ENCODE measurements at places on chromosomes 3 and 15.

DNA sequence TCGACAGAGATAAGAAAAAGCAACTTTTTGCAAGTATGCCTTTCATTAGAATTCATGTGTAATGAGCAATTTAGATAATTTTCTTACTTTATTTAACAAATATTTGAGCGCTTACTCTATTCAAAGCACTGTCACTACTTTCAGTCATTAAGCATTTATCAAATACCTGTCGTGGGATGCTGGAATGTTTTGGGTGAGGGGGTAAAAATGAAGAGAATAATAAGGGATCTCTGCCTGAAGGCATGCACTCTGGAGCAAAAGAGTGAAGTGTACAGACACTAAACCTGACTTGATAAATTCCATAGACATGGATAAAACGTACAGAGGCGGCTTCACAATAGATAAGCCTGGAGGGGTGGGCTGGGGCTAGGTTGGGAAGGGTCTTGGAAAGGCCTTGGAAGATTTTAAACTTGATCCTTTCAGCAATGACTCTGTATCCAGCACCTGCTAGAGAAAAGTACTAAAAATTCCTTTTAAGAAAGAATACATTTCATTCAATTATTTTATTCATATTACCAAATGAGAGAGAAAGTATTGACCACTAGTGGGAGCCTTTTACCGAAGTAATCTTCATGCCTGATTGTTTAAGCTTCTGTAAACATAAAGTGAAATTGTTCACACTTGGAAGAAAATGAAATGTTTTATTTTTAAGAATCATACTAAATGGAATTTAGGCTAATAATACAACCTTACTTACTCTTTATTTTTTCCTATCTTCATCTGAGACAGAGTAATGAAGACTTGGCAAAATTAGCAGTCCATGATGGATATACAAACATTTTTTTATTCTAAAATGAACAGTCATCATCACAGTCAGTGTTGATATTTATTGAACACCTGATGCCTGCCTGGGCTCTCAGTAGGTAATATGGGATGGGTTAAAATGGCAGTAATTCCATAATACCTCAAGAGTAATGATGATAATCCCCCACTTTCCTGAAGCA lies 113.2 kb downstream of the PPP2R3A start:
- no peak for DNase-seq

- DNase-seq = no peak
These were observed 54.3 kb downstream of the AAGAB start for GRCh38 chr15:67199881-67200763.

DNA sequence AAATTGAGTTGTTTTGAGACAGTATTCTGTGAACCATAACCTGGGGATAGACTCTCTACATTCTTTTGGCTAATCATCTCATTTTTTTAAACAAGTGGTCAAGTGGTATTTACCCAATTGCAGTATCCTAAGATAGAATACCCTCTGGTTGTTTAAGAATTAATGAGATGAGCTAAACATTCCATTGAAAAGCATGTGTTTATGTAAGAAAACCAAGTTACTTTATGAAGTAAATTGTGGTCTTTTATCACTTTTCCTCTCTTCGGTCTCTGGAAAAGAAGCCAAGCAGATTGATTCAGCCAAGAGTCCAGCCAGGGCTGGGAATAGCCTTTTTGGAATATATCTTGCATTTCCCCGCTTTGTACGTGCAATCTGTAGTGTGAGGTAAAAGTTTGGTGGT lies 185.7 kb upstream of the TOPAZ1 start:
- DNase-seq = no peak

DNA sequence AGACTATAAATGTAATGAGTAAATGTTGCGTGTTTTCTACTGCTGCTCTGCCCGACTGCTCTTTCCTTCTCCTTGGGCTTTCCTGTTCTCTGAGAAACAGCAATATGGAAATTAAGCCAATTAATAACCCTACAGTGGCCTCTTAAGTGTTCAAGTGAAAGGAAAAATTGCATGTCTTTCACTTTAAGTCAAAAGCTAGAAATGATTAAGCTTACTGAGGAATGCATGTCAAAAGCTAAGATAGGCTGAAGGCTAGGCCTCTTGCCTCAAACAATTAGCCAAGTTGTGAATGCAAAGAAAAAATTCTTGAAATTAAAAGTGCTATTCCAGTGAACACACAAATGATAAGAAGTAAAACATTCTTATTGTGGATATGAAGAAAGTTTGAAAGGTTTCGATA lies 55.0 kb downstream of the ATP2C1 start:
- no peak for DNase-seq

DNA sequence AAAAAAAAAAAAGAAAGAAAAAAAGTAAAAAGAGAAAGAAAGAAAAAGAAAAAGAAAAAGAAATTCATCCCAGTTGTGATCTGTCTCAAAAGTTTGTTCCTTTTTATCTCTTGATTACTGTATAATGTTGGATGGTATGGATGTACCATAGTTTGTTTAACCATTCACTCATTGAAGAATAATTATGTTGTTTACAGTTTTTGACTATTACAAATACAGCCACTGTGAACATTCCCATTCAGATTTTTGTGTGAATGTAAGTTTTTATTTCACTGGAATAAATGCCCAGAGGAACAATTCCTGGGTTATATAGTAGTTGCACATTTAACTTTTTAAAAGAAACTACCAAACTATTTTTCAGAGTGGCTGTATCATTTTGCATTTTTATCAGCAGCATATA lies 10.3 kb upstream of the CCR8 start:
- DNase-seq = no peak

DNA sequence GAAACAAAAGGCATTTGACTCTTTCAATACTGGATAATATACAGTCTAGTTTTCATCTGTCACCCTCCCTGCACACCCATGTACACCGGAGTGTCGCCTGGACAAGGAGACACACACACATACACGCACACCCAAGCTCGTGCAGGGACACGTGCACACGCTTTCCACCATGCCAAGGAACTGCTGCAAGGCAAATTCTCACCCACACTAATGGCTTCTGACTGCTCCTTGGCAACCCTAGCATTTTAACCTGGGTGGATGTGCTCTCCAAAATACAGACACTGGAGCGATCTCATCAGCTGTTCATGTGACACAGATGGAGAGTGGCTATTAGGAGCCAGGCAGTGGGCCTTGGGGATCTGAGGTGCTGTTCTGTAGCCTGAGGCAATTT lies 61.6 kb downstream of the MEIS2 start:
- no peak for DNase-seq

- DNase-seq = no peak
These were observed 18.7 kb upstream of the ZXDC start for GRCh38 chr3:126494204-126494969.

- DNase-seq = peak; percentile 89
These were observed 7.5 kb upstream of the TRIM69 start for GRCh38 chr15:44728576-44729407.

DNA sequence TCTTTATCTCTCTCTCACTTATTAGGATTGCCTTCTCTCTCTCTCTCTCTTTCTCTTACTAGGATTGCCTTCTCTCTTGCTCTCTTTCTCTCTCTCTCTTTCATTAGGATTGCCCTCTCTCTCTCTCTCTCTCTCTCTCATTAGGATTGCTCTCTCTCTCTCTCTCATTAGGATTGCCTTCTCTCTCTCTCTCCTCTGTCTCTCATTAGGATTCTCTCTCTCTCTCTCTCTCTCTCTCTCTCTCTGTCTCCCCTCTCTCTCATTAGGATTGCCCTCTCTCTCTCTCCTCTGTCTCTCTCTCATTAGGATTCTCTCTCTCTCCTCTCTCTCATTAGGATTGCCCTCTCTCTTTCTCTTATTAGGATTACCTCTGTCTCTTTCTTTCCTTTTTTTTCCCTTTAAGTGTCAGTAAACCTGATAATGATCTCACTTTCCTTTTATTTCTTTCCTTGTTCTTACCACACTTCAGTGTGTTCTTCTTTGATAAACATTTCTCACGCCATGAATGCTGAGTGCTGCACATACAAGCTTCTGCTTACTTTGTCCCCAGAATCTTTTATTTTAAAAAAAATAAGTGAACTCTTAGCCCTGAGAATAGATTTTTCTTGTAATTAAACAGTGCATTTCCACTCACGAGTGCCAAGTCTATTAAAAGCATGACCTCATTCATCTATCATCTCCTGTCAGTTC lies 243.4 kb upstream of the TBC1D5 start:
- DNase-seq = no peak

- DNase-seq = no peak
These were observed 14.2 kb downstream of the CPA3 start for GRCh38 chr3:148879256-148879655.

DNA sequence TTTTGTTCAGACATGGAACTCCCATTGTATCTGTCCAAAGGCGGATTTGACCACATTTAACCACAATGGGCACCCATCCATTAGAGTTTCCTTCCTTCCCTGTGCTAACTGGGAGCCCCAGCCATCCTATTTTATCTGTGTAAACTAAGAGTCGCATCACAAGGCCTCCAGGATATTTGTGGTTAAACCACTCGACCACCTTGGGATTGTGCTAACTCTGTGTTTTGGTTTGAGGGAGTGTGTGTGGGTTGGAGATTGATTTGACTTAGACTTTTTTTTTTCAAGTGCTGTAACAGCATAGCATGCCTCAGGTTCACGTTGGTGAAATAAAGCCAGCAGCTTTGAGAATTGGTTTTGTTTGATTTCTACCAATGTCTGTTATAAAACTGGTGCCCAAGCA lies 100.4 kb upstream of the TP63 start:
- DNase-seq = no peak

DNA sequence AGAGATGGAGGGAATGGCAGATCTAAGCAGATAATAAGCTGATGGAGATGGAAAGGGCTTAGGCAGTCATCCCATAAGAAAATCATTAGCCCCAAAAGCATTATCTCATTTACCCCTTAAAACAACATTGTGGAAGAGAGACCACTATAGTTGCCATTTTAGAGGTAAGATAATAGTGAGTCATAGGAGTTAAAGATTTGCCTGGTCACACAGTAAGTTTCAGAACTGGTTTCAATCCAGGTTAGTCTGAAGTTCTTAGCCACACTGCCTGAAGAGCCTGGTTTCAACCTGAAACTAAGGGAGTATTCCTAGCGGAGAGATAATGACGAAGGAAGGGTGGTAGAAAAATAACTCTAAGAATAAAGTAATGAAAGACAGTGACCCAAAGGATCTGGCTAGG lies 13.0 kb upstream of the UBR1 start:
- DNase-seq = no peak

DNA sequence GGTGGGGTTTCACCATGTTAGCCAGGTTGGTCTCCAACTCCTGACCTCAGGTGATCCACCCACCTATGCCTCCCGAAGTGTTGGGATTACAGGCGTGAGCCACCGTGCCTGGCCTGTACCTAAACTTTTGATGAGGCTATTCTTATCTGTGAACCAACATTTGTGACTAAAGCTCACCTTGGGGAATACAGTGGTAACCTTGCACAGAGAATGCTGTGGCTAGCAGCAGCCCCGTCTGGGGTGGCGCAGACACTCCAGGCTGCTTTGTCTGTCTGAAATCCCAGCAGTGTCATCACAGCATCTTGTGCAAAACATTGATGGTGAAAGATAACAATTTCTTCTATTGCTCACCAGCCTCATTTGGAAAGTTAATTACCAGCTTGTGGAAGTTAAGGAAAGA lies 58.9 kb downstream of the CMTM8 start:
- no peak for DNase-seq

DNA sequence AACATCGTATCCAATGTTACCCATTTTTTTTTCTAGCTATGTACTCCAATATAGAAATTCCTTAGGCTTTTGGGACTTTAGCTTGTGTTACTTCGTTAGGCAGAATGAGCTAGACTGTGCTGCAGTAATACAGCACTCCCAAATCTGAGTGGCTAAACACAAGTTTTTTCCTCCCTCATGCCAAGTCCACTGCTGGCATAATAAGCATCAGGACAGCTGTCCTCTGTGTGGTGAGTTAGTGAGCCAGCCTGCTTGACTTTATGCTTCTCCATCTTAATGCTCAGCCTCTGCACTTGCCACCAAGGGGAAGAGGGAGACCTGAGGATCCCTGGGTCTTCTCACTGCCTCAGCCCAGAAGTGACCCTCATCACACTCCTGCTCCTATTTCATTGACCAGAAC lies 18.2 kb upstream of the ACOX2 start:
- DNase-seq = no peak

GRCh38 chr3:170414202-170414663 lies 4.4 kb upstream of the CLDN11 start:
- DNase-seq = no peak

- DNase-seq = no peak
These were observed 665.6 kb upstream of the CCDC54 start for GRCh38 chr3:106711650-106712049.

DNA sequence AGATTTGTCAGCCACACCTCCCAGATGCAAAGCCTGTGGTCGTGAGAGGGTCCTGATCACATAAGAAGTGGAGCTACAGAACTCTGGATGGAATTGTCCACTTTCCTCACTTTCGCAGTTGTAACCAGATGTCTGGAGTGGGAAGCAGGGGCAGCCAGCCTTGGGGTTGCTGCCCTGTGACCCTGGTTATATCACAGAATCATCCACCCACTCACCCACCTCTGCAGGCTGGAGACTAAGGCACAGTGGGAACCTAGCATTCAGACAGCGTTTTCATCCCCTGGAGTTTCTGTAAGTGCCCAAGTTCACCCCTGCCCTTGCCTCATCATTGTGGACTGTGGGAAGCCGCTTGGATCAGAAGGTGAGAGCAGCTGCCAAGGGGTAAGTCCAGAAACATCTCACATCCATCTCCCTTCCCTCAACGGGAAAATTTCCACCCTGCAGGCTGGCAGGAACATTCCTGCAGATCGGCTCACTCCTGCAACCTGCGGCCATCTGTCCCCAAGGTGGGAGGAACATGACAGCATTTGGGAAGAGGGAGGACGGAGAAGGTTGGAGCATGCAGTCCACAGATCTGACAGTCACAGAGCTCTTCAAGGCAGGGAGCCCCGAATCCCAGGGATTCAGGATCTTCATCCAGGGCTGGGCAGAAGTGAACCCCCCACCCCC lies 2.9 kb upstream of the IQSEC1 start:
- no peak for DNase-seq

GRCh38 chr3:189304465-189305351 lies 132.9 kb downstream of the TPRG1 start:
- DNase-seq = no peak

- DNase-seq = no peak
These were observed 296.6 kb upstream of the MME start for GRCh38 chr3:154783521-154783931.

DNA sequence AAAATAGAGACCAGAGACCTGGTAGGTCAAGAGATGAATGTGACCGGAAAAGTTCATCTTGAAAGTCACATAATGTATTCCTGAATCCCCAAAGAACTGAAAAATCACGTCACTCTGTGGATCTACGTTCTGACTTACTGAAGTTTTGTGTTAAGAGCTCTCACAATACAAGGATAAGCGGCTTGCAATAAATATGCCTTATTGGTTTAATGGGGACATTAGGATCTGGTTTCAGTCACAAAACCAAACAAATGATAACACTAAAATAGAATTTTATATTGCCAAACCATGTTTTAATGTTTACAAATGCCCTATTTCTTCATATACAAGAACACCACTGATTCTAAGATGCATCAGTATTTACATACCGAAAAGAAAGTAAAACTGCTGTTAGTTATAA lies 164.2 kb downstream of the FMN1 start:
- no peak for DNase-seq

GRCh38 chr3:179732661-179733348 lies 80.0 kb downstream of the USP13 start:
- no peak for DNase-seq

- no peak for DNase-seq
These were observed 51.3 kb downstream of the LRIG1 start for GRCh38 chr3:66449411-66449974.

GRCh38 chr3:171262431-171262830 lies 197.8 kb downstream of the TNIK start:
- DNase-seq = no peak
